ENCODE measurements at places on chromosomes 7 and 10.

DNA sequence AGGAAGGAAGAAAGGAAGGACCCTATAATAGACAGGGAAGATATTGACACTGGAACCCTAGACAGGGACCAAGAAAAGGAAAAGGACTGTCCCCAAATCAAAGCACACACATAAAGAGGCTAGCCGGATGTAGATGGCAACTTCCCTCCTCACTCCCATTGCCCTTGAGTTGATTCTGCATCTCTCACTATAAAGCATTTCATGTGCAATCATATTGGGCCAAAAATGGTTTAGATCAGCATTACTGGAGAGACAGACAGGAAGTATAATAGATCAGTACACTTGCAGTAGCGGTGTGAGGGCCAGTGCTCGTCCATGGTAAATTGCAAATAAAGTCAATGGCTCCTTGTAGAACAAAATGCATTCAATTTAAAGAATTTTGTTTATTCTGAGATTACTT, 8.4 kb downstream of the IFIT3 start:
- no peak for DNase-seq

- no peak for DNase-seq
Observed at GRCh38 chr10:96678725-96679124, 41.6 kb downstream of the PIK3AP1 start.

- no peak for DNase-seq
Observed at GRCh38 chr10:29703271-29703670, 68.5 kb upstream of the SVIL start.

DNA sequence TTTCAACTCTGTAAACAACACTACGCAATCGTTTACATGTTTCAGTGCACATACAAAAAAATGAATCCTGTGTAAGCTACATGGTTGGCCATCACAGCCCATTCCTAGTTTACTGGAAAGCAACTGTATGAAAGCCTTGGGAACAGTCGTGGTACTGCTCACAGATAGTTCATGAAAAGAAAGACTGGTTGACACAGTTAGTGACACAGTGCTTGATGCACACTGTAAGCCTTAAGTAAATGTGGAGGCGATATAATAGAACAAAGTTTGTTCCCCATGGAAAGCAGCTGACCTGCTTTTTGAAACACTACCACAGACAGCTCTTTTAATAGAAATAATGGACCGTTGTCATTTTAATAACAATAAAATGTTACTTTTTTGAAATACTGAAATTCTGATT, 5.1 kb downstream of the CACNA2D1 start:
- no peak for DNase-seq

DNA sequence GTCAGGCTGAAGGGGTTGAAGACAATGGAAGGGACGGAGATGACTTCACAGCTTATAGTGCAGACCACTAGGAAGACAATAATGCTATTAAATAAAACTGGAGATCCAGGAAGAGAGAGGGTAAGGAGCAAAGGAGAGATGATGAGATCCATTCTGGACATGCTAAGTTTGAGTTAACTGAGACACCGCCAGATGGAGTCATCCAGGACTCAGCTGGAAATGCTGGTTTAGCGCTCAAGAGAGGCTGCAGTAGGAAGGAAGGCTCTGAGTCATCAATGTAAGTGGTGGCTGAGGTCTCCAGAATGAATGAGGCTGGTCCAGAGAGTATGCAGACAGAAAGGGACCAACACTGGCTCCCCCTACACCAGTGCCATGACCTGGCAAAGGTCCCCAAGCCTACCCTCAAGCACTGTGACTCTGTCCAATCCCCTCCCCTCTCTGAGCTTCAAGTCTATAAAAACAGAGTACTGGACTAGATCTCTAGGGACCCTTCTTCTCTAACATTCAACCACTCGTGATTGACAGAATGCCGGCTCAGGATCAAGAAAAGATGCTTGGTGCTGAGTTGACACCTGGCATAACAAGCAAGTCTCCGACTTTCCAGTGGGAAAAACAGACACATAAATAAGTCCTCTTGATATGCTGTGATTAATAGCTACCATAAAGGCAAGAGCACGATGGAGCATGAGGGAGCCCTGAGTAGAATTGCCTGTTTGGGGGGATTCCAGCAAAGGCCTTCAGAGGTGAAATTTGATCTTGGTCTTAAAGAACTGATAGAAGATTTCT, 8.9 kb downstream of the GFRA1 start:
- no peak for DNase-seq

- no peak for DNase-seq
Observed at GRCh38 chr10:95201736-95202135, 7.7 kb downstream of the ACSM6 start.

GRCh38 chr10:96380821-96381220, 22.0 kb upstream of the OPALIN start:
- DNase-seq, result no peak

GRCh38 chr7:116546054-116546453, 21.2 kb downstream of the CAV1 start:
- DNase-seq, result no peak

- DNase-seq, result no peak
Observed at GRCh38 chr7:69858471-69858870, 260.2 kb downstream of the AUTS2 start.

- no peak for DNase-seq
Observed at GRCh38 chr7:131431289-131431688, 103.6 kb downstream of the MKLN1 start.

- no peak for DNase-seq
Observed at GRCh38 chr10:22334414-22335172, 10.7 kb upstream of the SPAG6 start.

GRCh38 chr7:20112696-20113095, 104.5 kb downstream of the MACC1 start:
- no peak for DNase-seq

DNA sequence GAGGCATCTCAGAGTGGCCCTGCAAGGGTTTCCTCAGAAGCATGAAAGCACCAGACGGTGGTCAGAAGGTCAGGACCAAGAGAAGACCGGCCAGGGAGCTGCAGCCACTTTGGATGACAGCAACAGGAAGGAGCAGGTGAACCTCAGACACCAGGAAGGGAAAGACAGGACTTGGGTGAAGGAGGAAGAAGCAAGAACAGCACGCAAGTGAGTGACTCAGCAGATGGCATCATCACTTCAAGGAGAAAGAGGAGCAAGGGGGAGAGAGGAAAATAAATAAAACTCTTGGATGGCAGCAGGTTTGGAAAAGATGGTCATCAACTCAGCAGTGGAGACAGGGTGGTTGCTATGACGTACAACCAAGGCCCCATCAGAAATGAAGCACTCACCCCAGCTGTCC, 31.6 kb downstream of the NCAPG2 start:
- no peak for DNase-seq

DNA sequence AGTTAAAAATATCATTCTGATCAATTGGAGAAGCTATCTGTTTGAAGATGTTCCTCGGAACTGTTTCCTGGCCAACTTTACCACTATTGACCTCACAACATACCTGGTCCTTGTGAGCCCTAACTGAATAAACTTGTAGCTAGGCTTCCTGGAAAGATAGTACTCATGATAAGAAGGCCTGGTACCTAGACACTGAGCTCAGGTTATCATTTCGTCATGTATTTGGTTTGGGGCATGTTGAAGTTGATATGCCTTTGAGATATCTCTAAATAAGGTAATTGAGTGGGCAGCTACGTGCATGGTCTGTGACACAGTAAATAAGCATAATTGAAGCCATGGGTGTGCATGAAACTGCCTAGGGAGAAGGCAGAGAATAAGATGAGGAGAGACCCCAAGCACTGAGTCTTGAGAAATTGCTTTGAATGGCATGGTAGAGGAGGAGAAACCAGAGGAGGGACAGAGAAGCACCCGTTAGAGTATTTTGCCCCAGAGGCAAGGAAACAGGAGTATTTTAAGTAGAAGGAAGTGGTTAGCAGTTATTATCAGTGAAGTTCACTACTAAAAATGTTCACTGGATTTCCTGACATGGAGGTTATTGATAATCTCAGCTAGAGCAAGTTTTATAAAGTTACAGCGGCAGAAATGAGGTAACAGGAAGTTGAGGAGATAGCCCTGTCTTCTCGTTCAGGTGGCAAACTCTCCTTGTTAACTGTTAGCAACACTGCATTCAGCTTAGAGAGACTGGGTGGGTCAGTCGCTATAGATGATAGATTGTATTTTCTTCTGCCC, 55.6 kb downstream of the CC2D2B start:
- no peak for DNase-seq

- no peak for DNase-seq
Observed at GRCh38 chr10:36345807-36346206, 703.7 kb upstream of the FZD8 start.

DNA sequence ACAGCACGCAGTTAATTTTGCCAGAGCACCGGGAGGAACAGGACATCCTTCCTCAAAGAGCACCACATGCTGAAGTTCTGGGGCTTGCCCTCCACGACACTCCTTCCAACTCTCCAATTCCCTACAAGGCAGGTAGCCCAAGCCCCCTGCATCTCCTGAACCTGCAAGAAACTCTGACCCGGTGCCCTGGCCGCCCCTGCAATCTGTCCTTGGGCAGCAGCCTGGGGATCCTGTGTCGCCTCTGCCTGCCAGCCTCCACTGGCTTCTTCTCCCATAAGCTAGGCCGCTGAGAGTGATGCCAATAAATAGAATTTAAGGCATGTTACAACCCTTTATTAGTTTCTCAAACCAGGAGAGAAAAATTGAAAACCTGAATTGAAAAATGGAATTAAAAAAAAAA, 182.8 kb downstream of the ELMO1 start:
- DNase-seq, result no peak

- DNase-seq, result no peak
Observed at GRCh38 chr10:129513312-129513711, 46.3 kb downstream of the MGMT start.

DNA sequence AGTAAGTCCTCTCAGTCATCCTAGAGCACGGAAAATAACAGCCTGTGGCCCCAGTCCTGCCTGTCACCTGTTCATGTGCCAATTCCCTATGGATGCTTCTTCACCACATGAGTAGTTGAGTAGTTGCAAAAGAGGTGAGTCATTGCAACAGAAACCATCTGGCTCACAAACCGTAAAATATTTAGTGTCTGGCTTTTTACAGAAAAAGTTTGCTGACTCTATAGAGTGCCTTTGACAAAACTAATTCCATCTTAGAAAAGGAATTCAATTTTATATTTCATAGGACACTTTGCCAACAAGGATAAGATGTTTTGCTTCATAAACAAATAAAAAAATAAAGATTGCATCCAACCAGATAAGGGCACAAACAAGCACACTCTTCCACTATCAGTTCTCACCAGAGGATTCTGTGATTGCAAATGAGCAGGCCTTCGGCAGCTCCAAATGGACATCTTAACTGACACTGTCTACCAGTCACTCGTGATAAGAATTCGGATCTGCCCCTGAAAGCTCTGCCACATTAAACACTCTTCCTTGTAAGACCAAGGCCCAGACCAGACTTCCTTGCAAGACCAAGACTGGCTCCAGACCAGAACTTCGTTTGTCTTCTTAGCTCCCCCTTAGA, 242.7 kb upstream of the SEMA3C start:
- DNase-seq, result no peak

GRCh38 chr10:7436490-7437100, 25.8 kb upstream of the SFMBT2 start:
- DNase-seq, result no peak

- no peak for DNase-seq
Observed at GRCh38 chr10:43260911-43261577, 5.8 kb downstream of the RASGEF1A start.

DNA sequence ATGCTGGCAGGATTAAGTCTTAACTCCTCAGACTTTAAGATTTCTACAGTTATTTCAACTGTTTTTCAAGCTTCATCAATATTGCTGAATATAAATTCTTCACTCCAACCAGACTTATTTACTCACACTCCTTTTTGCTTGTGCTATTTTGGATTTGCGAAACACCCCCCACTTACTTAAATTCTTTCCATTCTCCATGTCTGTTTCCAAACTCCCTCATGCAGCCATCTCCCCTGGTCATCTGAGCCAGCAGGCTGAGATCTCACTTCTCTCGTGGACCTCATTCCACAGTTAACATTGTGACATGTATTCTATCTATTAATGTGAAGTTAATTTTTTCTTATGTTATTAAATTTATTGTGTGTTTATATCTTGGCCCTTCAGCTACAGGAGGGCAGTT, 188.9 kb upstream of the HDAC9 start:
- DNase-seq, result no peak

GRCh38 chr7:144019457-144019856, 19.3 kb downstream of the OR6B1 start:
- no peak for DNase-seq

DNA sequence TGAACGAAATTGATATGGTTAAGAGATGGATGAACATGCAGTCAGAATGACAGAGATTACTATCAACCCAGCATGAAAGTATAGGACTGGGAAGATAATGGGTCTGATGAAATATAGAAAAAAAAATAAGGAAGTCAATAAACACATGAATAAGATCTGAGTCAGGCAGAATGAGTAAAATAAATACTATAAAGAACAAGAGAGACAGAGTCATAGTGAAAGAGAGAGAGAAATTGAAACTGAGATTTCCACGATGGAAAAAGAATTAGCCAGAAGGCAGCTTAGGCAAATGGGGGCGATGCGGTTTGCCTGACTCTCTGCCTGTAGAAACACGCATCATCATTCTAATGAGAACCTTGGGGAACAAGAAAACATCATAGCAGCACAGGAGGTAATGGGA, 26.6 kb downstream of the SEMA3D start:
- no peak for DNase-seq

- DNase-seq, result no peak
Observed at GRCh38 chr10:31069411-31069810, 37.7 kb upstream of the ZNF438 start.

- no peak for DNase-seq
Observed at GRCh38 chr7:925601-926000, 28.9 kb downstream of the ADAP1 start.

DNA sequence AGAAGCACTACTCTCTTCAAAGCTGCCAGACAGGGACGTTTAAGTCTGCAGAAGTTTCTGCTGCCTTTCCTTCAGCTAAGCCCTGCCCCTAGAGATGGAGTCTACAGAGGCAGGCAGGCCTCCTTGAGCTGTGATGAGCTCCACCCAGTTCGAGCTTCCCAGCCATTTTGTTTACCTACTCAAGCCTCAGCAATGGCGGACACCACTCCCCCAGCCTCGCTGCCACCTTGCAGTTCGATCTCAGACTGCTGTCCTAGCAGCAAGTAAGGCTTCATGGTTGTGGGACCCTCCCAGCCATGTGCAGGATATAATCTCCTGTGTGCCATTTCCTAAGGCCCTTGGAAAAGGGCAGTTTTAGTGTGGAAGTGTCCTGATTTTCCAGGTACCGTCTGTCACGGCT, 74.3 kb downstream of the TMEM26 start:
- DNase-seq, result no peak

DNA sequence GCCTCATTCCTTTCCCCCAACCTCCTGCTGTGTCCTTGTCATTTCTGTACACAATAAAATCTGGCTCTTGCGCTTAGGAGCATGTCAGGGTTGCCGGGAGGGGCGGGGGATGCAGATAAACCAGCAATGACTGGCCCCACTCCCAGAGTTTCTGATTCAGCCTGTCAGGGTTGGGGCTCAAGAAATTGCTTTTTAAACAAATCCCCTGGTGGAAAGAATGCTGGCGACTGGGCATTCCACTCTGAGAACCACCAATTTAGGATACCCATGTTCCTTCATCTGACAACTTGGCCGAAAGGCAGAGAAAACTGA, 376.4 kb downstream of the TCERG1L start:
- no peak for DNase-seq

Measured in NCI-H1048 (cell line).